Stimulated activated CD4-positive, alpha-beta T cell treated with anti-CD3 and anti-CD28 coated beads, Interleukin-1b, Interleukin-23, amount 100 ng/mL, for 24 hours (primary cell): ENCODE measurements at places on chromosomes 16 and 17.

- DNase-seq, result no peak
Measured at GRCh38 chr16:30005341-30006094, 5.3 kb downstream of the DOC2A start.

DNA sequence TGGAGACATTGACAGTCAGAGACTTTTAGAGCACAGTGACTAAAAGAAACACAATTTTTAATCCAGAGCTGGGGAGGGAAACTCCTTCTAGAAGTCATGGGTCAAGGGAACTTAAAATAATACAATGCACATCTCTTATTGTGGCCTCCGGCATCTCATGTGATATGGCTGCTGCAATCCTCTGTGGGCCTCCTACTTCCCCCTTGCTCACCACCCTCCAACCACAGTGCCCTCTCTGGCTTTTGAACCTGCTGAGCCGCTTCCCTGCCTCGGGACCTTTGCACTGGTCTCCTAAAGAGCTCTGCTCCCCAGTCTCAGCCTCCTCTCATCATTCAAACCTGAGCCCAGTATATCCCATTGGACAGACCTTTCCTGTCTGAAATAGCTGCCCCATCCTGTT is 47.6 kb downstream of the HS3ST2 start:
- DNase-seq, result no peak

DNA sequence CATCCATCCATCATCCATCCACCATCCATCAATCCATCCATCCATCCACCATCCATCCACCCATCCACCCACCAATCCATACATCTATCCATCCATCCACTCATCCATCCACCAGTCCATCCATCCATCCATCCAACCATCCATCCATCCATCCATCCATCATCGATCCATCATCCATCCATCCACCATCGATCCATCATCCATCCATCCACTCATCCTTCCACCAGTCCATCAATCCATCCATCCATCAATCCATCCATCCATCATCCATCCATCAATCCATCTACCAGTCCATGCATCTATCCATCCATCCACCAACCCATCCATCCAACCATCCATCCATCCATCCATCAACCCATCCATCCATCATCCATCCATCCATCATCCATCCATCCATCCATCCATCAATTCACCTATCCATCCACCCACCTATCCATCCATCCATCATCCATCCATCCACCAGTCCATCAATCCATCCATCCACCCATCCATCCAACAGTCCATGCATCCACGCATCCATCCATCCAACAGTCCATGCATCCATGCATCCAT is 39.3 kb upstream of the SSTR5 start:
- DNase-seq, result no peak

DNA sequence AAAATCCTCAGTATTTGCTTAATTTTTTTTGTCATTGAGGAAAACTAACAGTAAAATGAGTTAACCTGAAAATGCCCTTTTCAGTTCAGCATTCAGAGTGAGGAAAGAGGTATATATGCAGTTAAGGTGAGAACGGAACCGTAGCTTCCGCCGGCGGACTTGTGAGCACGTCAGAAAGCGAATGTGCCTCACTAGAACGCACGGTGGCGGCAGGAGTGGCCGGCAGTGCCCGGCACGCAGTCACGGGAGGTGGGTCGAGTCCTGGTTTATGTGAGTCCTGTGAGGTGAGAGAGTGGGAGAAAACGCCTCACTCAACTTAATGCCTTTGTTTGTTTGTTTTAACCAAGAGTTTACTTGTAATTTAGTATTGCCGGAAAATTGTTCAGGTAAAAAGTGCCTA is 6.1 kb downstream of the SEC14L1 start:
- DNase-seq, result no peak

- no peak for DNase-seq
Measured at GRCh38 chr16:78105517-78105916, 6.1 kb downstream of the WWOX start.

DNA sequence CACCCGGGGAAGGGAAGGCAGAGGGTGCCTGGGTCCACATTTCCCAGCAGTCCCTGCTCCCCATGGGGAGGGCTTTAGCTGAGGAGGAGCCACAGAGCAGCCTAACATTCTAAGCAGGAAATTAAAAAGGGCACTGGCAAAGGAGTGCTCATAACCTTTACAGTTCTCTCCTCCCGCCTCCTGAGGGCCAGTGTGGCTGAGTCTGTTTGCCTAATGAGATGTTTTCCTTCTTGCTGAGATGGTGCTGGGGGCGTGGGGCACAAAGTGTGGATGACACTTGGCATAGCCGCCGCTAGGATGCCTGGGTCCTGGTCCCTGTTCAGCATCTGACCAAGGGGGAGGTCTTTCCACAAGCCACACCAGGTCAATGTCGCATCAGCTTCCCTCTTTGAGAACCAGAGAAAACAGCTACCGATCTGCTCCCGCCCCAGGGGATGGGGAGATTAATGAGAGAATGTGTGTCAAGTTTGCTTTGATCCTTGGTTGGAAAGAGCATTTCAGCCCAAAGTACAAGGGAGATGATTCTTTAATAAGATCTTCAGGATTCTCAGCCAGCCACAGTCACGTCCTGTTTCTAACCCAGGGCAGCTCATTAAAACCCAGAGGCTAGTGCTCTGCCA is 5.8 kb downstream of the KIF18B start:
- no peak for DNase-seq

- DNase-seq, result no peak
Measured at GRCh38 chr16:11668623-11669379, 546 bp downstream of the SNN start.

GRCh38 chr16:10497132-10498101 is 83.0 kb downstream of the EMP2 start:
- DNase-seq, result no peak

DNA sequence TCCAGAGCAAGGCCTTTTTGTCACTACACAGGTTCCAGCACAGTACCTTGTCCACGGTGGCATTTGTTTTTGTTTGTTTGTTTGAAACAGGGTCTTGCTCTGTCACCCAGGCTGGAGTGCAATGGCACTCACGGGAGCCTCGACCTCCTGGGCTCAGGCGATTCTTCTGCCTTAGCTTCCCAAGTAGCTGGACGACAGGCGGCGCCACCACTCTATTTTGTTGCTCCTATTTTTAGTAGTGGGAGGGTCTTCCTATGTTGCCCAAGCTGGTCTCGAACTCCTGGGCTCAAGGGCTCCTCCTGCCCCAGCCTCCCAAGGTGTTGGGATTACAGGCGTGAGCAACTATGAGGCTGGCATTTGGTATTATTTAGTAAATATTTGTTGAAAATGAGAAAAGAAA is 10.3 kb downstream of the MRC2 start:
- DNase-seq, result no peak

DNA sequence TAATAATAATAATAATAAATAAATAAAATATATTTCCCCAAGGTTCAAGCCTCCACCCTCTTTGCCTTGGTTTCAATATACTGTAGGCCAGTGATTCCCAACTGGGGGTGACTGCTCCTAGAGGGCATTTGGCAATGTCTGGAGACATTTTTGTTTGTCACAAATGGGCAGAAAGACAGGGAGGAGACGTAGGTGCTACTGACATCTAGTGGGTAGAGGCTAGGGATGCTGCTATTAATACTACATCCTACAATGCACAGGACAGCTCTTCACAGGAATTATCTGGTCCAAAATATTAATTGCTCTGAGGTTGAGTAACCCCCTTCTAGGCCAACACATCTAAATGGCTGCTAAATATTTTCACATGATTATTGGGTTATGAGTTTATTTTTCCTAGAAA is 12.8 kb upstream of the PRR14 start:
- no peak for DNase-seq

DNA sequence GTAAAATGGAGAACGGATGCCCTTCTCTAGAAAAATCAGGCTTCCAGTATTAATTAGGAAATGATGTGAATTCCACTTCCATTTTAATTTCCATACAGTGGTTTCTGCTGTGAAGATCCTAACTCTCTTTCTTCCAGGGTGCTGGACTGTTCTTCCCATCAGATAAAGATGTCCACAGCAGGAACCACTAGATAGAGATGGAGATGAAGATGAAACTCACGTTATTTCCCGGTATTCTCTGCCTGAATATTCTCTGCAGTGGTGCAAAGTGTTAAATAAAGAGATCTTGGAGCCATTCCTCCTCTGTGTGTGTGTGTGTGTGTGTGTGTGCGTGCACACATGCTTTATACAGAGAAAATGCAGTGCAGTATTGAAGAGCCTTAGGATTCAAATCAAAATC is 727.5 kb downstream of the KCNJ2 start:
- DNase-seq, result no peak

DNA sequence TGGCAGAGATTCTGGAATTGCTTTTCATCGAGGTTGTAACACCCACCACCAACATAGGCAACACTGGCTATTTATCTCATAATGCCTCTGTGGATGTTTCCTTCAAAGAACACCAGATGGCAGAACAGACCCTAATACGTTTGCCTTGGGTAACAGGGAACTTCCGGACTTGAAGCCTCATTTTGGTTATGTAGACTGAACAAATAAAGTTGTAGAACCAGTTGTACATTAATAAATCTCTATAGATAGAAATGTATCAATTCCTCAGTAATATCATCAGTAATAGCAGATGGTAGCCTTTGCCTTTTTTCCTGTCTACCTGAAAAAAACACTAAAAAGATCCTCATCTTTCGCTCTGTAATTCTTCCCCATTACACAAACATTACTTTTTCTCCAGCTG is 25.9 kb upstream of the APOH start:
- DNase-seq, result no peak

GRCh38 chr17:47423406-47424295 is 99.9 kb downstream of the EFCAB13 start:
- peak; percentile 1 for DNase-seq

GRCh38 chr17:33218698-33219601 is 74.1 kb downstream of the ASIC2 start:
- no peak for DNase-seq

DNA sequence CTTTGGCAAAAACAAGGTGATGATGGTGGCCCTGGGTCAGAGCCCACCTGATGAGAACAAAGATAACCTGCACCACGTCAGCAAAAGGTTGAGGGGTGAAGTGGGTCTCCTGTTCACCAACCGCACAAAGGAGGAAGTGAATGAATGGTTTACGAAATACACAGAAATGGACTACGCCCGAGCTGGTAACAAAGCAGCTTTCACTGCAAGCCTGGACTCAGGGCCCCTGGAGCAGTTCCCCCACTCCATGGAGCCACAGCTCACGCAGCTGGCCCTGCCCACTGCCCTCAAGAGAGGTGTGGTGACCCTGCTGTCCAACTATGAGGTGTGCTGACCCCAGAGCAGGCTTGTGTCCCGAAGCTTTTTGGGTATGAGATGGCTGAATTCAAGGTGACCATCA is 29.7 kb upstream of the DLX4 start:
- no peak for DNase-seq

DNA sequence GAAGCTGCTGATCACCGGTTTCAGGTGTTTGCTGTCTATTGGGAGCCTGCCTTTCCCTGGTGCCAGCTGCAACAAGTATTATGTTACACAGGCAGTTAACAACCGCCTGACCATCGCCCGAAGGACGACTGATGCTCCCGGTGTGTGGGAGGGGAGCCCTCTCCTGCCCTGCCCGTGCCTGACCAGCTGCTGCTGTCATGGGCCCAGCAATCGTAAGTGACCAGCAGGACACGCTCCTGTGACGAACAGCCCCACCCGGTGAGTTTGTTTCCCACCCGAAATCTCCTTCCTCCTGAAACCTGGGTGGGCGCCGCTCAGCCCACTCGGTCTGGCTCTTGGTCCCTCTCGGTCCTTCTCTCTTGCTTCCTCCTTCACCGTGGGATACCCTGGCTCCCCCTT is 17.9 kb upstream of the UBE2I start:
- no peak for DNase-seq

DNA sequence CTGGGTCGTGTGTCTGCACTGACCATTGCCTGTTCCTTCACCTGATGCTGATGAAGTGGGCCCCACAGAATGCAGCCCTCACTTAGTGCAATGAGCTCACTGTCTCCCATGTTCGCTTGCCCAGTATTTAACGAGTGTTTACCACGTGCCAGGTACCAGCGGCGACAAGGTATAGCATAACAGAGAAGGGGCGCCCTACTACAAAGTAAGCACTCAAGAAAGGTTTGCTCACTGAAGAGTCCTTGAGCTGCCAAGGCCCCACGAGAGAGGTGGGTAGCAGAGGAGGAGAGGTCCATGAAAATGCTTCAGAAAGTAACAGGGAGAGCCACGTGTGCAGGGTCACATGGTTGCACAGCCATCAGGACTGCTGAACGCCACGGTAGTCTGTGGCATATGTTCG is 230.0 kb downstream of the NTN1 start:
- DNase-seq, result no peak

- no peak for DNase-seq
Measured at GRCh38 chr17:27540318-27541101, 84.3 kb downstream of the KSR1 start.
